ENCODE measurements at places on chromosomes 5 and 9.

DNA sequence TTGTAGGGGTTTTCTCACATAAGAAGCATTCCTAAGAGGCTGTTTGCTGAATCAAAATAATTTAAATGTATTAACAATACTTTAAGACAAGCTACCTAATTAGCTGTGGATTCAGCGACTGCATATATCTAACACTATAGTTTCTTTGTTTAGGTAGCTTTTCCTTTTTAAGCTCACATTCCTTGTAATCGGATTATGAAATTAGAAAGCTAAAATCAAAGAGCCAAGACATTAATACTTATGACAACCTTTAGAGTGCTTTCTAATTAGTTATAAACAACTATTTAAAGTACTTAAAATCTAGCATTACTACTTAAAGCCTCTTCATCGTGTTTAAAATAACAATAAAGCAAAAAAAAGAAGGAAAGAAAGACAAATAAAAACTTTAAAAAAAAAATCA, 137.3 kb upstream of the RETREG1 start:
- no peak for DNase-seq

- DNase-seq, result no peak
These were observed 60.9 kb downstream of the ANKRD55 start for GRCh38 chr5:56172241-56172640.

- no peak for DNase-seq
These were observed 184.1 kb downstream of the PDE4D start for GRCh38 chr5:59709346-59709821.

DNA sequence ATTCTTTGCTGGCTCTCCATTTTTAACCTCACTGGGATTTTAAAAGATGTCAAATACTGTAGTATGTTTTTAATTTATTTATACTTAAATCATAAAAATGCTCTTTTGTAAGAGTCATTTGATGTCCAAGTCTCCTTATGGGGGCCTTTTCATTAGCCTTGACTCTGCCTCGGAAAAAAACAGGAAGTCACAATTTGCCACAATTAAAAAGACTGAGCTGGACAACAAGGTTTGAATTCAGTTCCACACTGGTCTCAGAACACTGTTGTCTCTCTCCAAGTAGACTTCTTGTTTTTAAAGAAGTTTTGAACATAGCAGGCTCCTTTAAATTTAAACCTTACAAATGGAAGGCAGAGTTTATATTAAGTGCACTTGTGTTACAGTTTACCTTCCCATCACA, 444.2 kb downstream of the ACTL7B start:
- DNase-seq, result no peak

- no peak for DNase-seq
These were observed 297.7 kb downstream of the IRX2 start for GRCh38 chr5:2453781-2454180.

GRCh38 chr5:114649878-114650277, 288.0 kb downstream of the KCNN2 start:
- DNase-seq, result no peak

DNA sequence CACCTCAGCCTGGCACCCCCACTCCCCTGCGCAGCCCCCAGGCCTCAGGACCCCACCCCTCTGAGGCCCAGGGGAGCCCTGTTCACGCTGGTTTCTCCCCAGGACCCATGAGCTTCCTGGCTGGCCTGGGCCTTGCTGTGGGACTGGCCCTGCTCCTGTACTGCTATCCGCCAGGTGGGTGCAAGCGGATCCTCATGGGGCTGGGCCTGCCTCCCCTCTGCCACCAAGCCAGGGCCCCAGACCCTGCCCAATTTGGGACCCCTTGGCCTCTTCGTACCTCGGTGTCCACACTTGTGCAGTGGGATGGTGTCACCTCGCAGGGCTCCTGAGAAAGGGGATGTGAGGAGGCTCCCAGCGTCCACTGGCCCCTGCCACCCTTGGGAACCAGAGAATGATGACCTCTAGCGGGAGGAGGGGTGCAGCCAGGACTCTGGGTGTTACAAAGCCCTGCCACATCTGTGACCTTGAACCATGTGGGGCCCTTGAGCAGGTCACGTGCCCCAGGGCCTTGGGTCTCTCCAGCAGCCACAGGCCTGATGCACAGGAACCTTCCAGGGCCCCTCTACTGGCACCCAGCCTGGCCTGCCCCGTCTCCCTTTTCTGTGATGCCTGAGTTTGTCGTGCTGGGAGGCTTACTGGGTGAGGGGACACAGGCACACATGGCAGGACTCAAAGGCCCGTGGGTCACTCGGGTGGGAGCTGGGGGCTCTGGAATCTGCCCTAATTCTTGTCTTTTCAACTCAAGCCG, 16.3 kb downstream of the CARD19 start:
- no peak for DNase-seq

DNA sequence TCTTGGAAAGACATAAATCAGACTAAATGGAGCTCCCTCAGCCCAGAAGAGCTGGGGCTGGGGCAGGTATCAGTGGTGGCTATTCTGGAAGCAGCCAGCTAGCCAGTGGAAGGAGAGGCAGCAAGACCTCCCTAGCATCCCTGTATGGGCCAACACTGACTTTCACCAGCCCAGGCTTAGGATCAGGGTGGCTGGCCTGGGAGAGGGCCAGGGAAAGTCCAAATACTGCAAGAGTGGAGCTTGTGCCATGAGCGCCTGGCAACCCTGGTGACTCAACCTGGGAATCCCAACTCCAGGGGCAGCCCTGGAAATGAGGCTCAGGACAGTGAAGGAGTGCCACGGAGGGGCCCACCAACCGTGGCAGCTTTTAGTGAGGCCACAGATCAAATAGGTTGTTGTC, 7.6 kb upstream of the IRF1 start:
- DNase-seq, result no peak

- DNase-seq, result no peak
These were observed 79.1 kb upstream of the ITGA2 start for GRCh38 chr5:52910071-52910470.

DNA sequence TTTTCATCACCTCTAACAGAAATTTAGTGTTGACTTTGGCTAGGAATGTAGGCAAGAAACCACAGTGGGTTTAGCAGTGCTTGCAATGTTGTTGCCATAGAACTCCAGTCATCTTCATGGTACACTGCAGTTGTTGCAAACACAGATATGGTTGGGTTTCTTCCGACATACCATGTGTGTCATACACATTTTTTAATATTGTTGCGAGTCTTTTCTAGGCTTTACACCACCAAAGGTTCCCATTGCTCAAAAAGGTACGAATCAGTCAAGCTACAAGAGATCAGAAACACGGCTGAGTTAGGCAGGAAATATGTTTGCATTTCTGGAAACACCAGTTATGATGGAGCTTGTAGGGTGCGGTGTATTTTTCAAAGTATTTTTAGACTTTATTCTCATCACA, 172.4 kb downstream of the SYK start:
- no peak for DNase-seq

DNA sequence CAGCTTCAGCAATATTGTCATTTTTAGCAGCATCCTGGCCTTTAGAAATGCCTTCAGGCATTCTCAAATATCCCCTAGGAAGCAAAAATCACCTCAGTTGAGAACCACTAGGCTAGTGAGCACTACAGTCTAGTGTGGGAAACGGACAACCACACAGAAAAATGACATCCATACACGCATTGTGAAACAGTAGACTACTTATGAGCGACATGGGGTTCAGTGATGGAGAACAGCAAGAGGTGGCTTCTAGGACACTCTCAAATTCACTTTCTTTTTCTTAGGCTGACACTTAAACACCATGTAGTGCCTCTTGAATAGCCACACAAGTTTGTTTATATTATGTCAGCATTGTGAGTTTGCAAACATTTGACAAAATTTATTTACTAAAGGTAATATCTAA, 203.0 kb downstream of the KDM4C start:
- DNase-seq, result no peak

GRCh38 chr5:24005384-24005783, 498.0 kb downstream of the PRDM9 start:
- no peak for DNase-seq

DNA sequence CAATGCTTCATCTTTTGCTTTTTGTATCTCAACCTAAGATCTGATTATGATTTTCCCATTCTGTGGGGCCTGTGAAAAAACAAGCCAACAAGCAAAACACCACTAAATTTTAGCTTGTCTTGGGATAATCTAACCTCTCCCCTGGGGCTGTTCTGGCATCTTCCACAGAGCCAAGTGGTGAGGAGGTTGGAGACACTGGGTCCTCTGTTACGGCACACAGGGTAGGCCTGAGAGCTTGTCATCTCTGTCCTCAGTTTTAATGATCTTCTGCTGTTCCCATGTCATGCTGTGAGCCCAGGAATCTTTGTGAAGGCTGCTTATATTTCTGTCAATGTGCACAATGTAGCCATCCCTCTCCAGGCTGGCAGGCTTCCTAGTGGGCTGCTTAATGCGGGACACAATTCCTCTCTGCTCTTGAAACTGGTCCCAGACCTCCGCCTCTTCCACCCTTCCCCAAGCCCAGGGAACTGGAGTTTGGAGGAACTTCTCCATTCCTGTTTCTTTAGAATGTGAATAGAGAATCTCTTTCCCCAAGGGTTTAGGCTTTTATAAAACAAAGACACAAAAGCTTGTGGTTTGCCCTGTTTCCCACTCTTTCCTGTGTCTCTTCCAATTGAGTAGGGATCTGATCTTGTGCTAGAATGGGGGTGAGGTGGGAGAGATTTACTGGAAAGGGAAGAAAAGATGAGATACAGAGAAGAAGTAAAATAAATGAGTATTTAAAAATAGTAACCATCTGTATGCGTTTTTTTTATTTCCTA, 30.9 kb upstream of the SEMA6A start:
- no peak for DNase-seq

DNA sequence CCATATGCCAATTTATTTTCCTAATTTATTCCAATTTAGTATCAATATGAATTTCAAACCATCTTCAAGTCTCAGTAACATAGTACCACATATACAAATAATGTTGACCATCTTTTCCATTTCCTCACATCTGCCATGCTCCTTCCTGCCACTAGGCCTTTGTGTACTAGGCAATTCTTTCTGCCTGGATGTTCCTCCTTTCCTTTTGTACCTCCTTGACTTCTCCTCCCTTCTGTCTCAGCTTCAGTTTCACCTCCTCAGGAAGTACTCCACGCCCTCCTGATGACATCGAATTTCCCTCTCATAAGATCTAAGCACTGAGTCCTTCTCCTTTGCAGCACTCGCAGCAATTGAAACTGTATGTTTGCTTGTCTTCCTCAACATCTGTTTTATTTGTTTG, 53.9 kb downstream of the MEF2C start:
- DNase-seq, result no peak

- DNase-seq, result no peak
These were observed 3.5 kb downstream of the PAM start for GRCh38 chr5:102758576-102758975.

- DNase-seq, result no peak
These were observed 317.4 kb downstream of the KDM4C start for GRCh38 chr9:7075154-7075553.

- DNase-seq, result no peak
These were observed 950 bp downstream of the NEUROG1 start for GRCh38 chr5:135534609-135535419.

DNA sequence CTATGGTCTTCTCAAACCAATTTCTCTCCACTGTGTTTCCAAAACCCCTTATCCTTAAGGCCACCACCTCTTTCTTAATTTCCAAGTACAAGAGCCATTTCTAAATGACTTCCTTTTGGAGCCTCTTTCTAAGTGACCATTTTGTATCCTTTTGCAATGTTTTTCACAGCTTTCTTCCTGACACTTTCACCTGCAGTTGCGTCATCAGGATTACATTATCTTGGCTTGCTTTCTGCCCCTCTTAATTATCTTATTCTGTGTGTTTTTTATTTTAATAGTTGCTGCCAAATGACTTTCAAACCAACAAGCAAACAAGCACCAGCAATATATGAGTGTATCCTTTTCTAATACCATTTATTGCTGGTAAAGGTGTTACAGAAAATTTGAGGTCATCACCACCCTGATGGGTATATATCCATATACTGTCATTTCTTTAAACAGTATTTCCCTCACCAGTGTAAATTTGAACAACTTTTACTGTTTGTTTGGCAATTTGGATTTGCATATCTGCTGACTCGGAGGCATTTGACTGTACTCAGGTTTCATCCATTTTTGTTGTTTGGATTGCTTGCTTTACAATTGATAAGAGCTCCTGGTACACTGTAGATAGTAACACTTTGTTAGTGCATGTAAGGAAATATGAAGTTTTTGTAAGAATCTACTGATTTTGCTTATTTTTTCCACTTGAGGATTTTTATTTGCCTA, 5.4 kb upstream of the ANXA1 start:
- DNase-seq, result no peak

GRCh38 chr5:93789173-93790067, 48.0 kb upstream of the POU5F2 start:
- no peak for DNase-seq

GRCh38 chr9:38277601-38278200, 114.8 kb upstream of the ALDH1B1 start:
- no peak for DNase-seq

DNA sequence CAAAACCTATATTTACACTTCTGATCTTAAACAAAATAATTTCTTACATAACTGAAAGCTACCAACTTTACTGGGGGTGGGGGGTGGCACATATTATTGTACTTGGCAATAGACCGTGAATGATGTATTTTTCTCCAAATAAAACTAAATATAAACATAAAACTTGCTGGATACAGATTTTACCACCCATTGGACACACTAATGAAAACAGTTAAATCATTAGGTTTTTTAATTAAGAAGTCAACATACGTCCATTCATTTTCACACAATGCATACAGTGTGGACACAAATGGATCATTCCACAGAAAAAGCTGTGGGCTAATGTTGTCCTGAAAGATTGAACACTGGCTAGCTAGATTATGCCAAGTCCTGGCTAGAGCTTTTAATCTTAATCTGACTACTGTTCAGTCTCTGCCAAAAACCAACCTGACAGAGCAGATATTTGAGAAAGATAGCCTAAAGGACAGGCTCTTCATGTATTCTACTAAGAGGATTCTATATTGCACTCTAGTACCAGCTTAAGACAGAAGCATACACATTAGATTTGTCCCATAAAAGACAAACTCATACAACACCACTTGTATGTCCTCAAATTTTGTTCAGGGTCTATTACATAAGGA, 118.1 kb downstream of the SIL1 start:
- no peak for DNase-seq

GRCh38 chr5:67301285-67301903, 104.8 kb upstream of the CD180 start:
- DNase-seq, result peak; percentile 3

All from esophagus squamous epithelium (tissue), 5 donors.